ENCODE measurements at places on chromosomes 7 and 10.

DNA sequence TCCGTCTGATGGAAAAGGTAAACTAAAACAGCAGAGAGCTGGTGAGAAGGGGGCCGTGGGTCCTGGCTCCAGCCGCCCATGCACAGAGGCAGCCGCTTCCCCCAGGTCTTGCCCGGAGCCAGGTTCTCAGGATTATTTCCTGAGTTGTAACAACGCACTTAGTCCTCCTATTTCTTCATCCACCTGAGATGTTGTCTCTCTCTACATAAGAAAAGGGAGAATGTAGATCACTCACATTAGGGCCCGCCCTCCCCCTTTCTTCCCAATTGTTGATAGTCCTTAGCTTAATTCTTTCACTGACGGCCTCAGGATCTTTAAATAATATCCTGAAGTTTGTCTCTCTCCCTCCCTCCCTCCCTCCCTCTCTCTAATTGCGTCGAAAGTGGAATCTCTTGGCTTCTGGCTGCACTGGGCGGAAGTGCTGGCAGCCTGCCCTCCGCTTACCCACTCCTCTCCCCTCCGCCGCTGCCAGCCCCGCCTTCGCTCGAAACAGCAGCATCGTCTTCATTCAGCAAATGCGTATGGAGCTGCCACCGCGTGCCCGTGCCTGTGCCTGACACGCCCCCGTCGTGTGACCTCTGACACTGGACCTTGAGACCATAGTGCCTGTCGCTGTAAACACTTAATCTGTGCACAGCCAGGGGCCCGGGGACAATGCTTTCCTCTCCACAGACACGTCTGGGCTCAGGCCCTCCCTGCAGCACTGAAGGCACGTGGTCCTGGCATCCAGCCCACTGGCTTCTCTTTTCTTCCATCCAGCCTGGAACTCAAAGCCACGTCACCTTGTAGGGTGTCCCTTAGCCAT, 174.5 kb upstream of the PPP2R2D start:
- DNase-seq = no peak

- DNase-seq = no peak
Observed at GRCh38 chr10:112817981-112818777, 131.9 kb upstream of the TCF7L2 start.

GRCh38 chr10:78905957-78906308, 162.8 kb upstream of the ZMIZ1 start:
- DNase-seq = peak; percentile 93

- no peak for DNase-seq
Observed at GRCh38 chr7:50957855-50958254, 175.2 kb upstream of the GRB10 start.

GRCh38 chr7:226281-226895, 34.0 kb downstream of the FAM20C start:
- DNase-seq = no peak

DNA sequence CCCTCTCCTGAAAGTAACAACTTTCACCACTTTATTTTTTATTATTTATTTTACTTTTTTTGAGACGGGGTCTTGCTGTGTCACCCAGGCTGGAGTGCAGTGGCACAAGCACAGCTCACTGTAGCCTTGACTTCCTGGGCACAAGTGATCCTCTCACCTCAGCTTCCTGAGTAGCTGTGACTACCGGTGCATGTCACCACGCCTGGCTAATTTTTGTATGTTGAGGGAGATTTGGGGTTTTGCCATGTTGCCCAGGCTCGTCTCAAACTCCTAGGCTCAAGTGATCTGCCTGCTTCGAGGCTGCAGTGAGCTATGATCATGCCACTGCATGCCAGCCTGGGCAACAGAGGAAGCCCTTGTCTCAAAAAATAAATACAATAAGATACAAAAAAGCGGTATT, 14.9 kb upstream of the SLIT1 start:
- no peak for DNase-seq

DNA sequence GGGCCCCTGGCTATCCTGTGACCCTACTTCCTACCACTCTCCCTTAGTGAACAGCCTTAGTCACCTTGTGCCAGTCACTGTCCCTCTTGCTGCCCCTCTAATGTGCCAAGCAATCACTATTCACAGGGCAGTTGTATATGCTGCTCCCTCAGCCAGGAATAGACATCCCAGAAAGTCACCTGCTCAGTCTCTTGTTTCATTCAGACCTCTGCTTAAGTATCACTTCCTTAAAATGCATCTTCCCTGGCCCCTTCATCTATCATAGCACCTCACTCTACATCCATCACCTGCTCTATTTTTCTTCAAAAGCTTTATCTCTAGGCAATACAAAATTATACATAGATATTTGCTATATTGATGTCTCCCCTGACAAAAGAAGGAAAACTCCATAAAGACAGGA, 328.4 kb upstream of the NFE2L3 start:
- no peak for DNase-seq

DNA sequence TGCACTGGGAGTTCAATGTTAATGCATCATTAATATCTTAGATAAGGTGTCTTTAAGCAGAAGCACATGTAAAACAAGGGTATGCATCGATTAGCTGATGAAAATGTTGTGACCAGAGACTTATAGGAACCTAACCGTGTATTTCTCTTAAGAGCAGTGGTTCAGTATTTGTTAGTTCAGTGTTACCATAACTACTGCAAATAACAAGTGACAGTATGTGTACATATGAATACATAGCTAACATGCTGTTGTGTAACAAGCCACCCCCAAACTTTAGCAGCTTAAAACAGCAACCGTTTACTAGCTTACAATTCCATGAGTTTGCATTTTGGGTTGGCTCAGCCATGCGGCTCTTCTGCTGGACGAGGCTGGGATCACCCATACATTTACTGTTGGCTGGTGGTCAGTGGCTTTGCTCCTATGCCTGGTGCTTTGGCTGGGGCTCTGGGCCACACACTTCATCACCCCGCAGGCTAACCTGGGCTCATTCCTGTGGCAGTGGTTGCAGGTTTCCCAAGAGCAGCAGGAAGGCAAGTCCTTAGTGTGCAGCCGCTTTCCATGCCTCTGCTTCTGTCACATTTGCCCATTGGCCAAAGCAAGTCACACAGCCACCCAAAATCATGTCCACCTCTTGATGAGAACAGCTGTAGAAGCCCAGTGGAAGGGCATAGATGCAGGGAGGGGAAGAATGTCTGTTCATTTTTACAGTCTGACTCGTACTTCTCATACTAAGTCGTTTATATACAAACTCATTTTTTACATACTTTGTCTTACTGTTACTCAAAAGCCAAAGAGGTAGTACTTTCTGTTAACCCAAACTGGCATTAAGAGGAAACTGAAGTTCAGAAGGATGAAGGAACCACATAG, 103.3 kb upstream of the GATA3 start:
- DNase-seq = no peak

DNA sequence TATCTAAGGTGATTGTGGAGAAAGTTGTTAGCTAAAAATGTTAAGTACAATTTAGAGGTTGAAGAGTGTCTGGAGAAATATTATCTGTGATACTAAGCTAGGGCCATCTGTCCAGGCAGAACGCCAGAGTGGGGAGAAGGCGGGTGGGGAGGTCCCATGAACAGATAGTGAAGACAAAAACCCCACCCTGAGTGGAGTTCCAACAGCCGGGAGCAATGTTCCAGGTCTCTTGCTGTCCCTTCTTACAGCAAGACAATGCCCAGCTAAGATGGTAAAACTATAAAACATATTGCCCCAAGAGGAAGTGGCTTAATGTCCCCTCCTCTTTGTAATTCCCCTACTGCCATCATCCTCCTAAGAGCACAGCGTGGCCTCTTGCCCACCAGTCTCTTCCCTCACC, 10.4 kb upstream of the IL15RA start:
- DNase-seq = no peak

DNA sequence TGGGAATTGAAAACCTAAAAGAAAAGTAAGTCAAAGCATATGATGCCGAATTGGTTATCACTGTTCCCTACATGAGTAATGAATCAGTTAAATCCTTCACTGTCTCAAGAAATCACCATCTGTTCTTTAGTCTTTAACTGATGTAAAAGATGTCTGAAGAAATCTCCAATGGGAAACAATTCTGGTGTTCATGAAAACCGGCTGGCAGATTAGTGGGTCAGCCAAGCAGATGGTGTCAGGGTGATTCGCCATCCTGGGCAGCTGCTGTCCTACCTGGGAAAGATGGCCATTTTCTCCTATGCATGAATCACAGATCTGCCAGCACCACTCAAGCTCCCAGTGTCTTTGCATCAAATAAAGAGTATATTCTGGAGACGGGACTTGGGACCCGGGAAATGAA, 925.2 kb upstream of the GHITM start:
- DNase-seq = no peak

- DNase-seq = no peak
Observed at GRCh38 chr7:452226-452751, 67.4 kb downstream of the PDGFA start.

GRCh38 chr7:26673271-26673670, 191.1 kb downstream of the SKAP2 start:
- DNase-seq = peak; percentile 65

DNA sequence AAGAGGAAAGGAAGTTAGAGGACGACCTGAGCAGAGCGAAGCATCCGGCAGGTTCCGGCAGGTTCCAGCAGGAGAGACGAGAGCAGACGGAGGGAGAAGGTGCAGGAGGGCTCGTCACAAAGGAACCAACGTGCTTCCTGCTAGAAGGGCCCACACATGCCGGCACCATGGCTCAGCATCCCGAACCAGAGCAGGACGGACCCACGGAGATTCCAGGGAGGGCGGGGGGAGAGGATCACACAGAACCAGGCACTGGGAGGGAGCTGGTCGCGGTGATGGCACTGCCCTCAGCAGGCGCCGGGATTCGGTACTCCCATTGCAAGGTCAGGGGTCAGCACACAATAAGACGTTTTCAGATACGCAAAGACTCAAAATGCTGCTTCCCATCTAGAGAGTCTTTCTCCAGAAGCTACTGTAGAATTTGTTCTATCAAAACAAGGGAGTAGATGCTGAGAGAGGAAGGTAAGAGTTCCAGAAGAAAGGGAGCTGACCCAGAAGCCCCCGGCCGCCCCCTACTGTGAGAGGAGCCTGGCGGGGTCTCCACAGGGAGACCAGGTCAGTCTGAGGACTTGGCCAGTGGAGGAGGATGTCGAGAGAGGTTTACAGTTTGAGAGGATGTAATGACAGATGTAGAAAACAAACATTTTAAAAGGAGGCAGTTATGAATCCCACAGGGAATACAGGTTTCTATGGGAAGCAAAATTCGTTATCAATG, 23.6 kb upstream of the PWWP2B start:
- no peak for DNase-seq

Measured in NCI-H146 (cell line).